ENCODE measurements at places on chromosomes 11 and 22. TPM values are rescaled to one million over a fixed set of nuclear protein-coding genes. Genes with fewer than 3 reads are reported as not detected.

Gene CARS1
- total RNA-seq, result 44.5 TPM

Gene OR8G5
- total RNA-seq, result not detected

Gene KDM4D
- total RNA-seq, result 0.61 TPM

Gene OR5B12
- total RNA-seq, result not detected

Gene MYBPC3
- 0.61 TPM for total RNA-seq

Gene SCGB1C1
- not detected for total RNA-seq

Gene MRE11
- 12.6 TPM for total RNA-seq

Gene NNMT
- total RNA-seq, result 93.4 TPM

Gene SAMM50
- 34.7 TPM for total RNA-seq

Gene INPP5J
- total RNA-seq, result 28.3 TPM

Gene SAA2
- total RNA-seq, result 7.0 TPM

Gene CNGA4
- 0.55 TPM for total RNA-seq

Gene KCNJ1
- not detected for total RNA-seq

Gene CD81
- total RNA-seq, result 784 TPM

Gene GGT5
- 15.8 TPM for total RNA-seq

Gene NUDT8
- total RNA-seq, result not detected

Gene MMP3
- total RNA-seq, result 1.8 TPM

Gene OR8U1
- not detected for total RNA-seq

Gene C22orf23
- total RNA-seq, result 6.9 TPM

Gene TMEM121B
- total RNA-seq, result 0.61 TPM

Gene MPEG1
- total RNA-seq, result 33.1 TPM

Gene UPK2
- total RNA-seq, result not detected

Gene PRR33
- not detected for total RNA-seq

Gene IZUMO1R
- not detected for total RNA-seq

Gene DLAT
- total RNA-seq, result 12.6 TPM

Gene FLRT1
- total RNA-seq, result 0.15 TPM

Gene MMP1
- total RNA-seq, result not detected

Gene SLC22A12
- total RNA-seq, result not detected

Gene OR8D4
- not detected for total RNA-seq

Gene VWA5A
- 32.1 TPM for total RNA-seq

Gene DSCAML1
- 1.6 TPM for total RNA-seq

Gene OR52I1
- total RNA-seq, result not detected

Gene OR8D1
- total RNA-seq, result not detected

Gene HORMAD2
- not detected for total RNA-seq

Gene MTMR3
- total RNA-seq, result 54.9 TPM

Gene NPAS4
- not detected for total RNA-seq

Gene OR51B6
- total RNA-seq, result not detected

Gene CHRNA10
- total RNA-seq, result 0.89 TPM

Gene CASP12
- total RNA-seq, result 9.5 TPM

Gene DNAJB7
- not detected for total RNA-seq

Gene PARVG
- total RNA-seq, result 315 TPM

Gene BIK
- not detected for total RNA-seq

Gene CHCHD10
- total RNA-seq, result 48.6 TPM

Gene MAPK8IP1
- 8.9 TPM for total RNA-seq

Gene ACRV1
- not detected for total RNA-seq

Gene CPSF7
- 59.8 TPM for total RNA-seq

Gene CELSR1
- 45.1 TPM for total RNA-seq

Gene OR51B4
- total RNA-seq, result not detected

Gene HEPN1
- total RNA-seq, result not detected

Gene CECR2
- total RNA-seq, result 5.8 TPM

Gene RASSF7
- total RNA-seq, result 209 TPM

Gene SMIM38
- total RNA-seq, result 0.61 TPM

Gene PACSIN2
- 145 TPM for total RNA-seq

Gene THY1
- total RNA-seq, result 14.9 TPM

Gene ZNRD2
- 33.2 TPM for total RNA-seq

Gene FGF19
- not detected for total RNA-seq

Gene C22orf42
- not detected for total RNA-seq

Gene CCDC81
- 1.2 TPM for total RNA-seq
